ENCODE measurements at places on chromosomes 4 and X.

- no peak for DNase-seq
These were observed 1.9 kb downstream of the RNF4 start for GRCh38 chr4:2470791-2471190.

DNA sequence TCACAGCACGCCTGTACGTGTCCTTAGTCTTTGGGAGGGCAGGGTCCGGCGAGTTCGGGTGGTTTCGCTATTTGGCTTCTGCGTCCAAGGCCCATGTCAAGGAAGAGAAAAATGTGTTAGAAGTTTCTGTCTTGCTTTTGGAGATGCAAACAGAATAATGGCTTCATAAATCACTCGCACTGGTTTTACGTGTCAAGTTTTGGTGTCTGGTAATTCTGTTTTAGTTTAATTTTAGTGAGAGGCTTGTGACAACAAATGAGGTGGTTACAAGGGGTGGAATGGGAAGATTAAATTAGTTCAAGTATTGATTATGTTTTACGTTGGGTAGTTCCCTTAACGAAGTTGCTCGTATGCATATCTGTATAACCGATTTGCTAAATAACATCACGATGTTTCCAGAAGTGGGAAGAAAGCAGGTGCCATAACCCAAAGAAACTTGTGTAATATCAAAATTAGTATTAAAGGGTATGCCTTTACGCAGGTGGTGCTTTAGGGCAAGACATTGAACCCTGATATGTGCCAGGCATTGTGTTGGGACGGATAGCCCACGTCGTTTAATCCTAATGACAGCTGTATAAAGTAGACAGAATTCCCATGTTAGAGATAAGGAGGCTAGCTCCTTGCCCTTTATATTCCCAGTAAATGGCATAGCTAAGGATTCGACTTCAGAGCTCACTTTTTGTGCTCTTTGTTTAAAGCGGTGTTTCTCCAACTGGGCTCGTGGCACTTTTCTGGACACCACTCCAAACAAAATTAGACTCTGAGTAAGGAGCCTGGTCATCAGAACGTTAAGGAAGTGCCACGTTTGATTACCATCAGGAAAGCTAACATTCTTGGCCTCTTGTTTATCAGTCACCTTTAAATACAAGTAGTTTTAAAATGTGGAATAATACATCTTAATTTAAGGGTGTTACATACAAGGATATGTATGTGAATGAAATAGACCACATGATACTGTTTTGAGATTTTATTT, 843 bp downstream of the RPL34 start:
- DNase-seq, result peak; percentile 44

- no peak for DNase-seq
These were observed 257.3 kb upstream of the NEIL3 start for GRCh38 chr4:177052211-177052934.

GRCh38 chrX:33987458-33987857, 144.7 kb downstream of the FAM47A start:
- DNase-seq, result no peak

GRCh38 chr4:149017002-149017734, 575.0 kb upstream of the NR3C2 start:
- DNase-seq, result no peak

DNA sequence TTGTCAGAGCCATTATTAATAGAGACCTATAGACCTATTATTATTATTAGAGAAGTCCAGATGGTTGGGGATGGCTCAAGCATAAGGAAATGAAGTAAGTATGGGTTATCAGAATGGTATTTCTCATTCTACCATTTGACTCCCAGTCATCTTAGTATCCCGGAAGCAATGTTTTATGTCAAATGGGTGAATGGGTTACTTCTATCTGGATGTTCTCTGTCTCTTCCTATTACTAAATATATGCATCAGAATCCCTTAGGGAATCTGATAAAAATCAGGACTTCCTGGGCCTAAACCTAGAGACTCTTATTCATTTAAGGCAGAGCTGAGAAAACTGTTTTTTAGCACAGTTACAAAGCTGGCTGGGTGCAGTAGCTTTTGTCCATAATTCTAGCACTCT, 149.9 kb downstream of the SLC10A7 start:
- no peak for DNase-seq

DNA sequence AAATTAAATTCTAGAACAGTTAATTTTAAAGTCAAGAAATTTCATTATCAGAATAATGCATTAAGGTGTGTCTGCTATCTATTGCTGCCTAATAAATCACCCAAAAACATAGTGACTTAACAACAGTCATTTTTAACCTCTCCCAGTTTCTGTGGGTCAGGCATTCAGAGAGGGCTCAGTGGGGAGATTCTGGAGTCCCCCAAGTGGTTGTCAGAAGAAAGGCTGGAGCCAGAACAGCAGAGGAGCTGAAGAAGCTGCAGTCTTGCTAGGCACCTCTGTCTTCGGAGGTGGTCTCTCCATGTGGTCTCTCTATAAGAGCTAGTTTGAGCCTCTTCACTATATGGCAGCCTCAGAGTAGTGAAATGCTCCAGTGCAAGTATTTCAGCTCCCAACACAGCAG, 9.3 kb upstream of the HOPX start:
- no peak for DNase-seq

DNA sequence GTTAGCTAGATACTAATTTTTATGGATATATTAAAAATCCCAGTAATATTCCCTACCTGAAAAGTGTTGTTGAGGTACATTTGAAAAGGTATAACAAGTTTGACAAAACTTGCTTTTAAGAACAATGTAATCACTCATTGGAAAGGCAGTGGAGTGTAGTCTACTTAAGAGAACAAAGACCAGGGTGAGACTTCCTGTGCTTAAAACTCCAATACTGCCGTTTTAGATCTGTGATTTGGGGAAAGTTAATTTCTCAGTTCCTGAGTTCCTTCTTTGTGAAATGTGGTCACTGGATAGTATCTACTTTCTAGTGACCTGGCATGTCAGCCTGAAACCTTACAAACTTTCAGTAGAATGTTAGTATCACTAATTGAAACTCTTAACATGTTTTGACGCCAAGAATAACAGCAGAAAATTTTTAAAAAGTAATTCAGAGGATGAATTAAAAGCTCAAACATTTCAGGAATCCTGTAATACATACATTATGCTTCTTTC, 56.8 kb downstream of the PCDH7 start:
- no peak for DNase-seq

- no peak for DNase-seq
These were observed 7.5 kb upstream of the BCOR start for GRCh38 chrX:40104985-40105834.

- no peak for DNase-seq
These were observed 25.7 kb downstream of the EMCN start for GRCh38 chr4:100492129-100492528.

Measured in kidney capillary endothelial cell (primary cell).